Activated T-helper 1 cell treated with anti-CD3 and anti-CD28 coated beads, Interleukin-12 subunit alpha, Interleukin-12 subunit beta, Interleukin-2, Interleukin-4 antibody, amounts not matched to agents 30 ng/mL and 10 ng/mL and 1 ng/mL, durations not matched to agents 14 hours and 24 hours and 36 hours (primary cell): ENCODE measurements at places on chromosomes 2 and 18. TPM values are rescaled to one million over a fixed set of nuclear protein-coding genes. Genes with fewer than 3 reads are reported as not detected.

Gene TACR1
- not detected in 2 replicates for total RNA-seq

Gene BCL11A
- not detected in 2 replicates for total RNA-seq

Gene CCDC93
- total RNA-seq = 33.3 and 34.4 TPM in 2 replicates

Gene DARS1
- total RNA-seq = 132 and 140 TPM in 2 replicates

Gene SCN2A
- not detected in 2 replicates for total RNA-seq
